ENCODE measurements at places on chromosomes 12 and 14.

- peak; percentile 59 for DNase-seq
Observed at GRCh38 chr12:15778126-15778525, 11.1 kb downstream of the EPS8 start.

GRCh38 chr14:74558655-74559054, 53.4 kb downstream of the LTBP2 start:
- no peak for DNase-seq

GRCh38 chr14:52327374-52328226, 13.5 kb downstream of the PTGER2 start:
- no peak for DNase-seq

GRCh38 chr12:100403446-100403845, 46.6 kb downstream of the SLC17A8 start:
- peak; percentile 70 for DNase-seq

- no peak for DNase-seq
Observed at GRCh38 chr12:586318-587071, 76.8 kb downstream of the NINJ2 start.

GRCh38 chr12:95164656-95165055, 52.6 kb downstream of the FGD6 start:
- no peak for DNase-seq

DNA sequence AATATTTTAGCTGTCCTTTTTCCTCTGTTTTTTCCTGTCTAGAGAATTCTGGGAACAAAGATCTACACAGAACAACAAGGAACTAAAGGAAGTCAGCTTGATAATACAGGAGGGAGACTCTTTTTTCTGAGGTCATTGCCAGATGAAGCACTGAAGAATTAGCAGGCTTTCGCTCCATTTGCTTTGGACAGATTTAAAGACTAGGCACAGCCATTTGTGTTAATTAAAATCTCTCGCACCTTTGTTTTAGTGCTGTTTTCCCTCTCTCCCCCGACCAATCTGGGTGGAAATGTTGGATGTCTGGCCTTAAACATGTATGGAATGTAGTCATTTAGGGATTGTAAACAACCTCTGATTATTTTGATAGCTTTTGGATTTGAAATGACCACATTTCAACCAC, 9.6 kb upstream of the GPHN start:
- no peak for DNase-seq

DNA sequence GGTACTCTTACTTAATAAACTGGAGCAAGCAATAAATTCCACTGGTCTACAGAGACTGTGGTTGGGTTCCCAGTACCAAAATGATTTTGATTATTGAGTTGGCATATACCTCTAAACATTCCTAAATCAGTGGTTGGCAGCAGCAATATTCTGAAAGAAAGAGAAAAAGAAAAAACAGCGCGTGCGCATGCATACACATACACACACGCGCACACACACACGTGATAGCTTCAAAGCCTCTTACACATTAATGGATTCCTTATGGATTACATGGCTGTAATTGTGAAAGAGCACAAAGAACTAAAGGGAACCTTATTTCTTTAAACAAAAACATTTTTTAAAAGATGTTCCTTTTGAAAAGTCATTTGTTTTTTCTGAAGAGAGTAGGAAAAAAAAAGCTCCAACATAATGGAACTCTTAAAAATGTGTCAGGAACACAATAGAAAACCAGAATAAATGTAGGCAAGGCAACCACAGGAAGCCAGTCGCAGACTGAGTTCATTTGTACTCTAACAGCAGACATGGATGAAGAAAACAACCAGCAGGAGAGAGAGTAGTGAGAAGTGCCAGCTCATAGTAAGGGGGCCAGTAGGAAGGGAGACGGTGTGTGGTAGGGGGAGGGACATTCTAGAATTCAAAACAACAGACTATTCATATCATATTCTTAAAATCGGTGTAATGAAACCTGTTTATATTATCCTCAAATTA, 80.0 kb downstream of the DRAM1 start:
- no peak for DNase-seq

GRCh38 chr12:25397001-25397400, 146.3 kb upstream of the KRAS start:
- DNase-seq, result no peak

DNA sequence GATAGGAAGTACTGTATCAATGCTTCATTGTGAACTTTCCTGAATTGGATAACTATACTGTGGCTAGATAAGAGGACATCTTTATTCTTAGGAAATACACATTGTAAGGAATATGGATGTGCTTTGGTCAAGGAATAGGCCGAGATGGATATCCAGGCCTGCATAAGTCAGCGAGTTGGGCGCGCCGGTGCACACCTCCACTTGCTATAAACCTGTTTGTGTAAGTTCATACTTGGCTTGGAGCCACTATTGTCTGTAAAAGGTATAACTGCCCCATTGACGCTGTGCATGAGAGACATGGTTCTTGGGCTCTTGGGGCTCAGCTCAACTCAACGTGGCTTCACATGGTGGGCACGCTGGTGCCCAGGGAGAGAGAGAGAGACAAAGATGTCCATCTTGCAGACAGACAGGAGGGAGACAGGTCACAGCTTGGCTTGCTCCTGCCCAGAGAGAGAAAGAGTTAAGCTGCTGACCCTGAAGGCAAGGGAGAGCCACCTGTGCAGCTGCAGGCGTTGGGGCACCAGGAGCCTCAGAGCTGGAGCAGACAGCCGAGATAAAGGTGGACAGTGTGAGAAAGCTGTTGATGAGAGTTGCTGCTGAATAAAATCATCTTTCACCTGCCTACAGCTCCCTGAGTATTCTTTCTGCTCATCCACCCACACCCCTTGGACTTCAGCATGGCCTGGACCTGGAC, 34.1 kb upstream of the COCH start:
- no peak for DNase-seq

DNA sequence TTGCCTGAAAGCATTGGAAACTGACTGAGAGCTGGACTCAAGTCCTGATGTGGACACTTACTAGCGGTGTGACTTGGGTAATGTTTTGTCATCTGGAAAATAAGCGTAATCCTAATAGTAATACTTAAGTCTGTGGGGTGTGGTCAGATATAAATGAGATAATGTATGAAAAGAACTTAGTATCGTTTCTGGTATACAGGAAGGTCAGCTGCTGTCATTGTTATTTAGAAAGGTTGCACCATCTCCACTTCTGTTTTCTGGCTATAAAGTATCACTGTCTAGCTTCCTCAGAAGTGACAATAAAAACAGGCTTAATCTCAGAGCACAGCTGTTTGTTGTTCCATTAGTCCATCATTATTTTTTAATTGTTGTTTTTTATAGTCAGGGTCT, 34.1 kb upstream of the TUBA1C start:
- DNase-seq, result no peak

DNA sequence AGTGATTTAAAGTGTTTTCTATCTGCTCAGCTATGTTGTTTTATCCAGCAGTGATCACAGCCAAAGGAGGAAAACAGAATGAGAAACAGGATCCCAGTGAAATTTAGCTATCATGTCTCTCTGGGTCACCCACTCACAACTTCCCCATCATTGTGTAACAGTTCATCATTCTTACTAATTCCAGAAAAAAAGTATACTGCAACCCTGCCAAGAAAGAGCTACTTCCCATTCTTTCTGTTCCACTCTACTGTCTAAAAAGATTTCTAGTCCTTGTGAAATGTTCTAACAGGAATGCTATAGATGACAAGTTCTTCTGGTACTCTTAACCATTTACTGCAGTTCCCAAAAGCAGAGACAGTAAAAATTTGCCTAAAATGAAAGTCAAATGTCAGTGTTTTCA, 39.2 kb upstream of the CD163 start:
- no peak for DNase-seq

GRCh38 chr12:76158518-76159321, 74.2 kb upstream of the NAP1L1 start:
- DNase-seq, result peak; percentile 40

- DNase-seq, result no peak
Observed at GRCh38 chr12:49882248-49882850, 21.4 kb downstream of the FAIM2 start.

DNA sequence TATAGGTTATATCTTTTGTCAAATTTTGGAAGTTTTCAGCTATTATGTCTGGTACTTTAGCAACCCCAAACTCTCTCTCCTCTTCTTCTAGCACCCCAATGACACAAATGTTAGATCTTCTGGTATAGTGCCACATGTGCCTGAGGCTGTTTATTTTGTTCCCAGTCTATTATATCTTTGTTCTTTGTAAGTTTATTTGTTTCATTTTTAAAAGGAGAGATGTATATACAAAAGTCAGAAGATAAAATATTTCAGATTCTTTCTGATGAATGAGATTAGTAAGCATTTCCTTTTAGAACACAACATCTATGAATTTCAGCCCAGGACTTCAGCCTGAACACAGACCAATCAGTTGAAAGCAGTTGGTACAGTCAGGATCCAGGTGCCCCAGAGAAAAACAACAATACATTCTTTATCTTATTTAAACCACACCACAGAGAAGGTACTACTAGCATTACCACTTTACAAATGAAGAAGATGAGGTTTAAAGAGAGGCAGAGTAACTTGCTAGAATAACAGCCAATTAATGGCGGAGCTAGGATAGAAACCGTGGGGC, 114.1 kb upstream of the BTG1 start:
- peak; percentile 29 for DNase-seq

GRCh38 chr14:97581016-97581415, 783.8 kb downstream of the VRK1 start:
- no peak for DNase-seq

GRCh38 chr14:95941897-95942296, 65.3 kb downstream of the TUNAR start:
- no peak for DNase-seq

Data from mammary epithelial cell (primary cell).